RPMI7951 (cell line): ENCODE measurements at places on chromosomes 2 and 18. TPM values are rescaled to one million over a fixed set of nuclear protein-coding genes. Genes with fewer than 3 reads are reported as not detected.

The DNER gene
- 109 and 126 TPM in 2 replicates for total RNA-seq

The PLCD4 gene
- total RNA-seq = 8.5 and 10.2 TPM in 2 replicates

The REG1B gene
- total RNA-seq = not detected in 2 replicates

The COL6A3 gene
- total RNA-seq = 3.6 and 4.1 TPM in 2 replicates

The PARD3B gene
- 0.96 and 1.4 TPM in 2 replicates for total RNA-seq

The COL4A3 gene
- 0.29 and 1.2 TPM in 2 replicates for total RNA-seq

The DAPL1 gene
- 1.2 TPM in 1 of 2 replicates, not detected in the other for total RNA-seq

The MDH1B gene
- 1.2 TPM in 2 replicates for total RNA-seq

The TTN gene
- 0.10 and 0.12 TPM in 2 replicates for total RNA-seq

The FSIP2 gene
- total RNA-seq = 0.78 and 1.9 TPM in 2 replicates

The MAP3K19 gene
- not detected in 2 replicates for total RNA-seq

The POU3F3 gene
- total RNA-seq = not detected in 2 replicates

The SRSF7 gene
- 219 and 249 TPM in 2 replicates for total RNA-seq

The CPLX4 gene
- not detected in 2 replicates for total RNA-seq

The CNGA3 gene
- total RNA-seq = not detected in 2 replicates

The GREB1 gene
- 0.78 and 0.84 TPM in 2 replicates for total RNA-seq

The SPDYA gene
- total RNA-seq = 0.20 and 0.60 TPM in 2 replicates

The KLF11 gene
- 2.4 and 3.0 TPM in 2 replicates for total RNA-seq

The BCL11A gene
- total RNA-seq = under 0.01 TPM in 1 of 2 replicates, not detected in the other

The SLC16A14 gene
- total RNA-seq = not detected in 2 replicates

The GKN1 gene
- total RNA-seq = not detected in 2 replicates

The MBP gene
- 9.5 and 15.6 TPM in 2 replicates for total RNA-seq

The RFTN2 gene
- total RNA-seq = 1.7 and 2.0 TPM in 2 replicates

The CETN1 gene
- total RNA-seq = not detected in 2 replicates

The CDKL4 gene
- 0.12 and 0.49 TPM in 2 replicates for total RNA-seq

The HEATR5B gene
- 13.3 and 13.6 TPM in 2 replicates for total RNA-seq

The RESP18 gene
- not detected in 2 replicates for total RNA-seq

The MC4R gene
- not detected in 2 replicates for total RNA-seq
